ENCODE measurements at places on chromosomes 4 and X. TPM values are rescaled to one million over a fixed set of nuclear protein-coding genes. Genes with fewer than 3 reads are reported as not detected.

Gene PROM1
- total RNA-seq: 4.9 TPM

DNA sequence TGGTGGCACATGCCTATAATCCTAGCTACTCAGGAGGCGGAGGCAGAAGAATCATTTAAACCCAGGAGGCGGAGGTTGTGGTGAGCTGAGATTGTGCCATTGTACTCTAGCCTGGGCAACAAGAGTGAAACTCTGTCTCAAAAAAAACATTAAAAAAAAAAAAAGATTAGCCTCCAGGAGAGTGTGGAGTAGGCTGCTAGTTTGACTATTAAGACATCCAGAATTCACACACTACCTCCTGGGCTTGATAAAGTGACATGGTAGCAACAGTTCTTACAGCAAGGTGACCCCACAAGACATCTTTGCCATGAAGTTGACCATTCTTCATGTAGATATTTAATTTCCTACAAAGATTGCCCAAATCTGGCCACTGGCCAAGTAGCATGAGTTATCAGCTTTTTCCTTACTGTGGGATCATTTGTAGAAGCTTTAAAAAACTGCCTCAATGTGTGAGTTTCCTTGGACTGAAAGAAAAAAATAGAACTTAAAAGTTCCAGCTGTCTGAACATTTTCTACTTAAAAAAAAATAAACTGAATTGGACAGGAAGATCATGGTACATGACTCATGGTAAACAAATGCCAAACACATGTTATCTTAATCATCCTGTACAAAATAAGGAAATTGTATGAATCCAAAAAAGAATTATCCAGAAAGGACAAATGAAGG lies 35.3 kb upstream of the SPRY1 start:
- no peak for DNase-seq

- peak; percentile 46 for DNase-seq
These were observed 175.7 kb upstream of the BCOR start for GRCh38 chrX:40273356-40274050.

DNA sequence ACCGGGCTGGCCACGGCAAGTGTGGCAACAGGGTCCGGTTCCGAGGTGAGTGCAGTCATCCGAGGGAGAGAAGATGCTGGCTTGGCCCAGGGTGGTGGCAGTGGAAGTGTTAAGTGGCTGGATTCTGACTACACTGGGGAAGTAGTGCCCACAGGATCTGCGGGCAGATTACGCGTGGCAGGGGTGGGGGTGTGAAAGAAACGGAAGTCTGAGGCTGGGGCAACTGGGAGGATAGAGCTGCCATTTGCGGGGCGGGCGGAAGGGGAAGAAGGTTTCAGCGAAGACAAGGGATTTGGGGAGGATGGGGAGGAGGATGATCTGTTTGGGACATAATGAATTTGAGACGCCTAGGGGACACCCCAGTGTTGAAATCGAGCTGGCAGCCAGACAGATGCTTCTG lies 5.3 kb downstream of the RS1 start:
- DNase-seq: no peak

DNA sequence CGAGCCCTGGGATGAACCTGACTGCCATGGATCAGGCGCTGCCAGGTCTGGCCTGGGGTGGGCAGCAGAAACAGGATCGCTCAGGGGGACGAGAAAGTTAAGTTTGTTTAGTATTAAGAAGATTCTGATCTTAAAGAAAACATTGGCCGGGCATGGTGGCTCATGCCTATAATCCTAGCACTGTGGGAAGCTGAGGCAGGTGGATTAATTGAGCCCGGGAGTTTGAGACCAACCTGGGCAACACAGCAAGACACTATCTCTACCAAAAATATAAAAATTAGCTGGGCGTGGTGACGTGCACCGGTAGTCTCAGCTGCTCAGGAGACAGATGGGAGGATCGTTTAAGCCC lies 696 bp upstream of the FLNA start:
- DNase-seq: no peak

DNA sequence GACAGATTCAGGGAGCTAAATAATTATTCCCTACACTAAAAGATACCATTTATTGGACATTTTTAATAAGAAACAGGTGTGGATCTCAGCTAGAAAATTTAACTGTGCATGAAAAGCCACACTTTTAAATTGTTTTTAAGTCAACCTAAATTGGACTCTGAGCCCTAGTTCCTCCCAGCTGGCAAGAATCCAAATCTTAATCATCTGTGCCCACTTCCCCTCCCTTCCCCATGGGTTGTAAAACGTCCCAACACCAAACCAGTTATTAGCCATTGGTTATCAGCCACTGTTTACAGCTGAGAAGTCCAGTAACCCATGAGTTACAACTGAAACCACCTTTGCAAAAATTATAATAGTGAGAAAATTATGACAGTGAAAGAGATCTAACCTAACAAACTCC lies 125.6 kb upstream of the S100G start:
- DNase-seq: no peak

DNA sequence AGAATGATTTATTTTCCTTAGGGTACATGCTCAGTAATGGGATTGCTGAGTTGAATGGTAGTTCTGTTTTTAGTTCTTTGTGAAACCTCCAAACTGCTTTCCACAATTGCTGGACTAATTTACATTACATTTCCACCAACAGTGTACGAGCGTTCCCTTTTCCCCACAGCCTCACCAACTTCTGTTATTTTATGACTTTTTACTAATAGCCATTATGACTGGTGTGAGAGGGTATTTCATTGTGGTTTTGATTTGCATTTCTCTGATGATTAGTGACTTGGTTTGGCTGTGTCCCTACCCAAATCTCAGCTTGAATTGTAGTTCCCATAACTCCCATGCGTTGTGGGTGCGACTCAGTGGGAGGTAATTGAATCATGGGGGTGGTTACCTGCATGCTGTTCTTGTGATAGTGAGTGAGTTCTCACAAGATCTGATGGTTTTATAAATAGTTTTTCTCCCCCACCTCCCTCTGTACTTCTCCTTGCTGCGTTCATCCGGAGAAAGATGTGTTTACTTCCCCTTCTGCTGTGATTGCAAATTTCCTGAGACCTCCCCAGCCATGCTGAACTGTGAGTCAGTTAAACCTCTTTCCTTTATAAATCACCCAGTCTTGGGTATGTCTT lies 95.1 kb downstream of the GBA3 start:
- no peak for DNase-seq

DNA sequence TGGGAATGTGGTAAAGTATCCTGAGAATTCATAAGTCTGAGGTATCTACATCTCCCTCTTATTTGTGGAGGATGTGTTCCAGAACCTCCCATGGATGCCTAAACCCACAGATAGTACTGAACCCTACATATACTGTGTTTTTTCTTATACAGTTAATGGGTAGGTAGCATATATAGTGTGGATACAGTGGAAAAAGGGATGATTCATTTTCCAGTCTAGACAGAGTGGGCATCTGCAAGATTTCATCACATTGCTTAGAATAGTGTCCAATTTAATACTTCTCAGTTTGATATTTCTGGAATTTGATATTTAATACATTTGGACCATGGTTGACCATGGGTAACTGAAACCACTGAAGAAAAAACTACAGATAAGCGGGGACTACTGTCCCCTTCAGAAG lies 155.0 kb upstream of the ANKRD50 start:
- no peak for DNase-seq

DNA sequence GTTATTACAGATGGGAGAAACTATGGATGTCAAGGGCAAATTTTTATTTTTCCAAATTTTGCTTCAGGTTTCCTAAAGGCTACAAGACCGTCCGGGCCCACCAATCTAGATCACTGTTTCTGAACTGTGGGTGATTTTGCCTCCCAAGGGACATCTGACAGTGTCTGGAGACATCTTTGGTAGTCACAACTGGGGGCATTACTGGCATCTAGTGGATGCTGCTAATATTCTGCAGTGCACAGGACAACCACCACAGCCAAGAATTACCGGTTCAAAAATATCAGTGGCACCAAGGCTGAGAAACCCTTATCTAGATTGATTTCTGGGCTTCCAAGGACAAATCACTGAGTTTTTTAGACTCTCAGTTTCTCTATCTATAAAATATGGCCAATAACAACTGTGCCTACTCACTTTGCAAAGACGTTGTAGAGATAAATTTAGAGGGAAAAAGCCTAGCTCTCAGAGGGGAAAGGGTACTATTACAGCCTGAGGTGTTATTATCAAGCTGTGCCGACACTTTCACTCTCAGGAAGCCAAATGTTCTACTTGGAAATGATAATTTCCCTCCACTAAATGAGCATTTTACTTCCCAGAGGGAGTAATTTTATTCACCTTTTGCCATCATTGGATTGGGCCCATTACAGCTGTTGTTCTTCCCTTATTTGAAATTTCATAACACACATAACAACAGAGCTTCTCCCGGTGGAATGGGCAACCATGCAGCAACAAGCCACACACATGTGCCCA lies 442.1 kb downstream of the CENPC start:
- DNase-seq: no peak

- no peak for DNase-seq
These were observed 95.9 kb downstream of the RASL11B start for GRCh38 chr4:52957835-52958631.

Gene IRAK1
- 22.7 TPM for total RNA-seq

DNA sequence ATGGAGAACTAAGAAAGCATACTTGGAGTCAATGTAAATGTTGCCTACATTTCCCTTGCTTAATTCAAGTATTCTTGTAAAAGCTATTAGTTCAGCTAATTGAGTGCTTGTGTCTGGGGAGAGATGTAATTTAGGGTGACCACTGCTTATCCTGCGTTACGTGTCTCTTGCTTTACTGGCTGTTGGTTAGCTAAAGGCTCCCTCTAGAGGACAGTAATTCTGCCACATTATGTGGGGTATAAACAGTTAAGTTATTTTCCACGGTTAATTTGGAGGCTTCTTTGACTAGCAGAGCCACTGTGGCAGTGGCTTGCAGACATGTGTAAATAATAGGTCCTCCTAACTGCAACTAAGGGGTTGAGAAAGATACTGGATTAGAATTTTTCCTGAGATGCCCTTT lies 25.3 kb upstream of the NAF1 start:
- no peak for DNase-seq

Gene PAGE2
- total RNA-seq: not detected

GRCh38 chrX:129651756-129652564 lies 2.8 kb downstream of the APLN start:
- no peak for DNase-seq

Gene STK32B
- total RNA-seq: not detected

DNA sequence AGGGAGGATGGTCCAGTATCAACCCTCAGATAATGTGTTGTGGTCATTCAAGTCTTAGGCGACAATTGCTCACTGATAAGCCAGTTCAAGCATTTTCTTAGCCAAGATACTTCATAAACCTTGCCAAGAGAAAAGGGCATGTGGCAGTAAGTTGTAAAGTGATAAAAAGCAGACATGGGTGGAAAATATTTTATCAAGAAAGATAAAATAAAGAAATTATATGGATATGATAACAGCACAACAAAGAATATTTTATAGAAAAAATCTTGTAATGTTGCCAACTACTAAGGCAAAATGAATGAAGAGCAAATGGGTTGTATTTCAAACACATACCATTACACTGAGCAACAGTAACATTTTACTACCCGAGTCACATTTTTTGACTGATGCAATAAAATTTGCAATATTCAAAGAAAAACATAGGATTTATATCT lies 217.4 kb upstream of the PITX2 start:
- DNase-seq: no peak

DNA sequence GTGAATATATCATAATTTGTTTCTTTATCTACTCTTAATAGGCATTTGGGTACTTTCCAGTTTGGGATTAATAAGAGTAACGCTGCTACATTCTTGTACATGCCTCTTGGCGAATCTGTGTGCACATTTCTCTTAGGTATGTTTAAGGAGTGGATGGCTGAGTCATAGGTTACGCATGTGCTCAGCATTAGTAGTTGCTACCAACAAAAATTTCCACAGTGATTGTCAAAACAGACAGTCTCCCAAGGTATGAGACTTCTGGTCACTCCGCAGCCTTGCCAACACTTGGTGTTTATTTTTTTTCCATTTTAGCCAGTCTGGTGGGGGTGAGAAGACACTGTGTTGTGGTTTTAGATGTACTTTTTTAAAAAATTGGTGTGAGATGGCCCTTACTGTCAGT lies 44.6 kb downstream of the FGFBP1 start:
- no peak for DNase-seq

Gene CD99L2
- 53.5 TPM for total RNA-seq

Gene GRIA2
- not detected for total RNA-seq

Gene MAGEA11
- total RNA-seq: not detected

Gene PRPS2
- total RNA-seq: 5.8 TPM

Gene BMPR1B
- 1.8 TPM for total RNA-seq

Gene TEX13C
- not detected for total RNA-seq

DNA sequence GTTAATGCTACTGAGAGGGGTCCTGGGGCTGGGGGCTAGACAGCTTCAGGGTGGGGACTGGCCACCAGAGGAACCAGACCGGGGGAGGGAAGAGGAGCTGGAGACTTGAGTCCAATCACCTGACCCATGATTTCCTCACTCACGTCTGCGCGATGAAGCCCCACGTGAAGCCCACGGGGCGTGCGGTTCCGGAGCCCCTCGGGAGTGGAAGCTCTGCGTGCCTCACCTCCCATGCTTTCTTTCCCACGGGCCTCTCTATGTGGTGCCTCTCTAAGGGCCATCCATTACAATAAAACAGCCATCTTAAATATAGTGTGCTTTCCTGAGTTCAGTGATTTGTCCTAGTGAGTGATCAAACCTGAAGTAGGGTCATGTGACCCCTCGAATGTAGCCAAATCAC lies 119.9 kb downstream of the ENPP6 start:
- no peak for DNase-seq

Gene CDX4
- not detected for total RNA-seq

DNA sequence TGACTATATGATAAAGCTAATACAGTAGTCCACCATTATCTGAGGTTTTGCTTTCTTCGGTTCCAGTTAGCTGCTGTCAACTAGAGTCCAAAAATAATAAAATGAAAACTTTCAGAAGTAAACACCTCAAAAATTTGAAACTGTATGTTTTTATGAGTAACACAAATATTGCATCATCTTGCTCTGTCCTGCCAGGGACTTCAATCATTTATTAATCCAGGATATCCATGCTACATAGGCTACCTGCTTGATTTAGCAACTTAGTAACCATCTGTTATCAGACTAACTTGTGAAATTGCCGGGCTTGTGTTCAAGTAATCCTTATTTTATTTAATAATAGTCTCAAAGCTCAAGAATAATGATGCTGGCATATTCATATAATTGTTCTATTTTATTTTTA lies 1537.8 kb upstream of the PABPC4L start:
- no peak for DNase-seq

GRCh38 chrX:48696909-48697727 lies 584 bp downstream of the SUV39H1 start:
- DNase-seq: no peak

GRCh38 chrX:22021751-22022324 lies 10.3 kb upstream of the PHEX start:
- no peak for DNase-seq

GRCh38 chrX:134365904-134366303 lies 94.1 kb upstream of the HPRT1 start:
- no peak for DNase-seq

Measured in cardiac muscle cell (in vitro differentiated cells and primary cell).